ENCODE measurements at places on chromosomes 1 and 21. TPM values are rescaled to one million over a fixed set of nuclear protein-coding genes. Genes with fewer than 3 reads are reported as not detected.

CASZ1 gene
- 38.2 TPM for total RNA-seq

TCEA3 gene
- 26.9 TPM for total RNA-seq

CELA2A gene
- not detected for total RNA-seq

TRIM63 gene
- total RNA-seq = 0.81 TPM

- DNase-seq = no peak
Observed at GRCh38 chr1:194104247-194104844, 917.9 kb upstream of the B3GALT2 start.

DNA sequence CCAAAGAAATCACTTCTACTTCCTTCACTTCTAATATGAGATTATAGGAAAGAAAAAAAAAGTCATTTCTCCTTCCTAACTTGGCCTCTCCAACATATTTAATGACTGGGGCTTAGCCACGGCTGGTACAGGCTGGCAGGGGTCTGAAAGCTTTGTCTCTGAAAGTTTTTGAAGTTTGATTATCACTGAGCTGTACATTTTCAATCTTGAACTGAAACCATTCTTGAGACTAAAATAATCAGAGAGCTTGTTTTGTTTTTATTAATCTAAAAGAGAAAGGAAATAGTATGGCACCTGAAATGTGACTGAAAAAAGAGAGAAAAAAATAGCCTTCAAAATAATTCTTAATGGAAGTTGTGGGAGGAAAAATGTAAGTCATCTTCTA is 3.8 kb upstream of the KRTAP19-8 start:
- DNase-seq = no peak

DNA sequence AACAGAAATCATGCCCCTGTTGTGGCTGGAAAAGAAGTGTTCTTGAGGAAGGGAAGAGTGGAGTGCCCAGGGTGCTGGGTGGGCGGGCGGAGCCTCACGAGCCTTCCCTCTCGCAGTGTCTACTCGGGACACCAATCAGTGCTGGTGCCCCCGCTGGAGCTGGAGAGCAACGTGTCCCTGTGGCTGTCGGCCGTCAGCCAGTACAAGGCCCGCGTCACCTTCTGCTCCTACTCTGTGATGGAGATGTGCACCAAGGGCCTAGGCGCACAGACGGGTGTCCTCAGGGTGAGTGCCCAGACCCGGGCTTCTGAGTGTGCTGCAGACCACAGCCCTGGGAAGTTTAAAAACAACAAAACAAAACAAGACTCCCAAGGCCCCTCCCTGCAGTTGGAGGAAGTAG is 47.4 kb downstream of the S100B start:
- DNase-seq = peak; percentile 47

- DNase-seq = peak; percentile 51
Observed at GRCh38 chr1:156766298-156767100, 836 bp upstream of the PRCC start.

DNA sequence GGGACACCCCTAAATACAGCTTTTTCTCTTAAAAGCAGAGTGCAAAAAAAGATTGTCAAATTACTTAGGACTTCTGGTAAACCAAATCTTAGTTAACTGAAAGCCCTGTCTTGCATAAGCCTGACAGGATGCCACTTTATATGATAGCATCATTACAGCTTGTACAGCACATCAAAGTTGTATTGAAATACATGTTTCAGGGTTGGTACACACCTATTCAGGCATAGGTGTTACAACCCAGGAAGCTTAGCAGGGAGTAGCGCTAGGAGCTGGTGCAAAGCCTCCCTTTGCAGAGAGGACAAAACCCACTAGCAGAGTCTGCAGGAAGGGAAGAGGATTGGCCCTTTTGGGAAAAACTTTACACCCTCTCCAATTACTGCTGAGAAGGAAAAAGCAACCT is 258.9 kb upstream of the SGIP1 start:
- DNase-seq = no peak

- DNase-seq = no peak
Observed at GRCh38 chr1:40649592-40649930, 15.9 kb downstream of the RIMS3 start.

DNA sequence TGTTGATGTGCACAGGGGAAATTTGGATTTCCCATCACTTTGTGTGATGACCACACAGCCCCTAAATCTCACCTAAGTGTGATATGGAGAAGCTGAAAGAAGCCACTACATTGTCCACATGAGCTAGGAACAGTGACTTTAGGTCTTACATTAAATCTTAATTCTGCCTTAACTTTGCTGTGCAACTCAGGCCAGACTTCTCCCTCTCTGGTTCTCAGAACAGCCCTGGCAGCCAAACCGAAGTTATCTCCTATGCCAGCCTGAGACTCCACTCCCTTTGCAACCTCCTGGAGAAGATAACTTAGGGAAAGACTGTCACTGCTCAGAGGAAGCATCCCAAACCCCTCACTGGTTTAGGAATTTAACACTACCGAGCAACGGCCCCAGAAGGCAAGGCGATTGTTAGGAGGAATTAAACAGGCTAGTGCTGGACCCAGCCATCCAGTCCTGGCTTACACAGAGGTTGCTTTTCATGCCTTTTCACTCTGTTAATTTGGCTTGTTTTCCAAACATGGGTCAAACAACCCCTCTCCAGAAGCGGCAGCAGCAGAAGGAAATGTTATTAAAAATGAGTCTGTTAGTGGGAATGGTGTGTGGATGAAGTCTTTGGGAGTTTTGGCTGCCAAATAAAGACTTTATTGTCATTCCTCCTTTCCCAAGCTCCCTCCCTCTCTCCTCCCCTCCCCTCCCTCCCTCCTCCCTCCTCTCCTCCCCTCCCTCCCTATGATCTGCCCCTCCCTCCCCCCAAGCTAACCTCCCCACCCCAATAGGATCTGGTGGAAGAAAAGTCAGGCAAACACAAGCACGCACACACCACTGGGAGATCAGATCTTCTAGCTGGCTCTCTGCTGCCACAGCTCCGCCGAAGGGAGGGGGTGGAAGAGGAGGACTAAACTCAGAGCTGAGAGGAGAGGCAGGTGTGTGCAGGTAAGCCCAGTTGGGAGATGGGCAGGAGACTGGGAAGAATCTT is at the start of gene PRELP:
TSS of gene PRELP (plus strand) at position 795 of the 970 bp plus-strand sequence. CDS start 7,379 bp downstream, outside the sequence.
- peak; percentile 94 for DNase-seq
